Activated CD4-positive, alpha-beta T cell treated with anti-CD3 and anti-CD28 coated beads, Interleukin-2, Interleukin-4, amounts not matched to agents 100 ng/mL and 50 ng/mL, durations not matched to agents 16 hours and 8 hours (primary cell): ENCODE measurements at places on chromosomes 1 and 21.
A peak's percentile ranks its signal among the peaks of the same experiment; 100 is the strongest.

DNA sequence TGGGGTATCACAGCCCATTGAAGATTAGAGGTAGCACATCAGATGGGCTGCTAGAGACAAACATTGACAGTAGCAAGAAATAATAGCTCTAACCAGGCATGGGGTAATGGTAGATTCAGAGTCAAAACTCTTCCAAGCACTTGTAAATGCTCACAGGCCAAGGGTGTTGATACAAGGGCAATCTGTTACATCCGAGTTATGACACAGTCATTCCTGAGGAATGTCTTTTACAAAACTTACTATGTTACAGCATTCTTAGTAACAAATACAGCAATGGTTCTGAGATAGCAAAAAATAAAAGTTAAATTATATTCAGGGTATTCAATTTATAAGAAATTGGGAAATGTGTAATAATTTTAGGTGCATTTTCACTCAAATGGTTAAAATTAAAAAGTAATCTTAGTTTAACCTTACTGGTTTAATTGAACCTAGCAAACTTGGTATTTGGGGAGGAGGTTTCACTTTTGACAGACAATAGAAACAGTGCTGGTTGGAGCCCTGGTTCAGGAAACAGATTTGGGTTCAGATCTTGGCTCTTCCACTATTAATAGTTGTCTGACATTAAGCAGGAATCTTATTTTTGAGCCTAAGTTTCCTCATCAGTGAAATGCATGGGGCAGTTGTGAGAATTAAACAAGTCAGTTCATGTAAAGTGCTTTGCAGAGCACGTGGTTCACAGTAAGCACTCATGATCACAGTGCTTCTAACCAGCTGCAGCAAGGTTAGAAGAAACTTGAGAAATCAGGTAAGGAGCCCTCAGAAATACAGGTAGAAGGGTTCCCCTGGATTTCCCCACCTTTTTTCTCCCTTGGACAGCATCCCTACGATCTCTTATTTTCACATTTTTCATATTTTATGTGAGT, 4.4 kb downstream of the ST3GAL3 start:
- no peak for DNase-seq

DNA sequence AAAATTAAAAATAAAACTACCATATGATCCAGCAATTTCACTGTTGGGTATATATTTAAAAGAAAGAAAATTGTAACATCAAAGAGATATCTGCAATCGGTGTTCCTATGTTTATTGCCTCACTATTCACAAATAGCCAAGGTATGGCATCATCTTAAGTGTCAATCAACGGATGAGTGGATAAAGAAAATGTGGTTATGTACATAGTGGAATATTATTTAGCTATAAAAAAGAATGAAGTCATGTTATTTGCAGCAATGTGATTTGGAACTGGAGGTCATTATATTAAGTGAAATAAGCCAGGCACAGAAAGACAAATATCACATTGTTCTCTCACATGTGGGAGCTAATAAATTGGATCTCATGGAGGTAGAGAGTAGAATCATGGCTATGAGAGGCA, 76.3 kb downstream of the RD3 start:
- DNase-seq: no peak

- DNase-seq: no peak
Observed at GRCh38 chr1:242568666-242569065, 44.2 kb upstream of the PLD5 start.

DNA sequence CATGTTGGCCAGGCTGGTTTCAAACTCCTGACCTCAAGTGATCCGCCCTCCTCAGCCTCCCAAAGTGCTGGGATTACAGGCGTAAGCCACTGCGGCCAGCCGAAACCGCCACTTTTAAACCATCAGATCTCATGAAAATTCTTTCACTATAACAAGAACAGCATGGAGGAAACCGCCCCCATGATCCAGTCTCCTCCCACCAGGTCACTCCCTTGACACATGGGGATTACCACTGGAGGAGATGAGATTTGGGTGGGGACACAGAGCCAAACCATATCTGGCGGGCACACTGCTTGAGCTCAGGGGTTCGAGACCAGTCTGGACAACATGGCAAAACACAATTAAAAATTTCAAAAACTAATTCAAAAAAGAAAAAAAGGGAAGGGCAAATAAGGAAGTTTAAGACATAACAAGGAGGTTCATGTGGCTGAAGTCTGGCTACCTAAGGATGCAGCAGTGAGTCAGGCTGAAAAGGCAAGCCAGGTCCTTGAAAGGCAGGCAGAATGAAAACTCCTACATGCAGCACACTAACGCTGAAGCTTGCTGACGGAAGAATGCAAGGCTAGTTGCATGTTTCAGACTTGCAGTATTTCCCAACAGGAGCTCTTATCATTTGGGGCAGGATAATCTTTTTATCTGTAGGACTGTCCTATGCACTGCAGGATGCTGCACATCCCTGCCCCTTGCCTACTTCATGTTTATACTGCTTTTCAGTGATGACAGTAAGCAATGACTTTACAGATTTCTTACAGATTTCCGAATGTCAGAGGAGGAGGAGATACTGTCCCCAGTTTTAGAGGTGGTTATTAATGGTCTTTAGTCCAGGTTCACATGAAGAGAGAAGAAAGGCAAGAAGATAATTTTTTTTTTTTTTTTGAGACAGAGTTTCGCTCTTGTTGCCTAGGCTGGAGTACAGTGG, 49.3 kb downstream of the FBXO42 start:
- no peak for DNase-seq

GRCh38 chr1:149917571-149918144, at the start of gene SV2A:
SV2A (minus strand) TSS chr1:149917844; CDS start chr1:149913840, 4,004 bp downstream.
- DNase-seq: peak; percentile 10

DNA sequence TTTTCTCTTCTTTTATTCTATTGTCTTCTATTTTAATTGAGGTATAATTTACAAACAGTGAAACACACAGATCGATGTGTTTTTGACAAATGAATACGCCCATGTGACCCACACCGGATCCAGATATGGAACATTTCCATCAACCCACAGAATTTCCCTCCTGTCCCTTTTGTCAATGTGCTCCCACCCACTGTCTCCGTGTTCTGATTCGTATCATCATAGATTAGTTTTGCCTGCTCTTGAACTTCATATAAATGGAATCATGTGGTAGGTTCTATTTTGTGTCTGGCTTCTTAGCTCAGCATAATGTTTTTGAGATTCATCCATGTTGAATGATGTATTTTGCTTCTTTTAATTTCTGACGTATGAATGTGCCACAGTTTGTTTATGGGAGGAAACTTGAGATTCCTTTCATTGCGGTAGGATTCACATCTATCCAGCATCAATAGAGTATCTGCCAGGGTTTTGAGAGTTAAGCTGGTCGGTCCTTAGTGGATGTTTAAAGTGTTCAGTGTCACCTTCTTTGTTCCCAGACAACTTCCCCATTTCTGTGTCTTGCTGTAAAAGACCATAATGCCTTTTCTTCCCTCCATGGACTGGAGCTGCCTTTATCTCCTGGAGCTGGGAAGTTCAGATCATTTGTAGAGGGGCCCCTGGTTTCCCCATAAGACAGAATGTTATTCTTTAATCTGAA, 14.7 kb downstream of the NAV1 start:
- no peak for DNase-seq

DNA sequence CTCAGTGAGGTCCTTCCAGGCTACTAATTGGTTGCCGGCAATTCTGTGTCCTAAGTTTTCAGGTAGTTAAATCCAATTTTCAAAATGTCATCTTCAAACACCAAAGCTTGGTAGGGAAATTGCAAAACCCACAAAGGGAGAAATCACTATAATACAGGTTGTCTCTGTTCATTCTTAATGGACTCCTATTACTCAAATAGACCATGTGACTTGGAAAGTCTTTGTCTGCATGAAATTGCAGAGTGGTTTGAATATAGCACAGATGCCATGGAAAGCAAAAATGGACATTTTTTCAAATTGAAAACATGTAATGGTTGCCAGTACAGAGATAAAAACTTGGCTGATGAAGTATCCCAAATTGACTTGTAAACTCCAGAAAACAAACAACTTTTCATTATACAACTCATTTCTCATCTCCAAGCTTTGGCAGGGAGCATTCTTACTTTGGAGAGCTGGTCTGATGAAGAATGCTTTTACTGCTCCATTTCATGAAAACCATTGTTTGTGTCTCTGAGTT, 169.5 kb upstream of the PKN2 start:
- no peak for DNase-seq

DNA sequence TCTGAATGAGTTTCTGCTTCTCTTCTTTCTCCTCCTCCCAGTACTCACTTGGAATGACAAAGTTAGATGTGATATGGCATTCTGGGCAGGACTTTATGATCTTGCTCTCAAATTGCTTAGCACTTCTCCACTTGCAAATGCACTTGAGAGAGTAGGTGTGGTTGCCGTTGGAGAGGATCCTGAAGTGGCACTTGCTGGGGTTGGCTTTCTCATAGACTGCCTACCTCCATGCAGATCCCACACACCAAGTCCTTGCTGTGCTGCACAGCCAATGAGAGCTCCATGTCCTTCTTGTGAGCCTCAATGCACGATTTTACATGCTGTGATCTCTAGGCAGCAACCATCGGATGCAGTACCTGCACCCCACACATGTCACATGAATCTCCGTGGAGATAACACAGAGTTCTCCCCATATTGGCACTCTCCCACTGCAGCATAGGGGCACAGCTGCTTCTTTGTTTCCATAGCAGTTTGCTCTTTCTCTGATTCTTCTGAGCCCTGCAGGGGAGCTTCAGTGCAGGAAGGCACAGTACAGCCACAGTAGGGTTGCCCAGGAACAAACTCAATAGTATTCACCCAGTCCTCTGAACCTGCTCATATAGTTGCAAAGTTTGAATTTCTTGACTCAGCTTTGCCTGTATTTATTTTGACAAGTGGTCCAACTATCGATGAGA, 45.2 kb downstream of the ZNF691 start:
- no peak for DNase-seq

DNA sequence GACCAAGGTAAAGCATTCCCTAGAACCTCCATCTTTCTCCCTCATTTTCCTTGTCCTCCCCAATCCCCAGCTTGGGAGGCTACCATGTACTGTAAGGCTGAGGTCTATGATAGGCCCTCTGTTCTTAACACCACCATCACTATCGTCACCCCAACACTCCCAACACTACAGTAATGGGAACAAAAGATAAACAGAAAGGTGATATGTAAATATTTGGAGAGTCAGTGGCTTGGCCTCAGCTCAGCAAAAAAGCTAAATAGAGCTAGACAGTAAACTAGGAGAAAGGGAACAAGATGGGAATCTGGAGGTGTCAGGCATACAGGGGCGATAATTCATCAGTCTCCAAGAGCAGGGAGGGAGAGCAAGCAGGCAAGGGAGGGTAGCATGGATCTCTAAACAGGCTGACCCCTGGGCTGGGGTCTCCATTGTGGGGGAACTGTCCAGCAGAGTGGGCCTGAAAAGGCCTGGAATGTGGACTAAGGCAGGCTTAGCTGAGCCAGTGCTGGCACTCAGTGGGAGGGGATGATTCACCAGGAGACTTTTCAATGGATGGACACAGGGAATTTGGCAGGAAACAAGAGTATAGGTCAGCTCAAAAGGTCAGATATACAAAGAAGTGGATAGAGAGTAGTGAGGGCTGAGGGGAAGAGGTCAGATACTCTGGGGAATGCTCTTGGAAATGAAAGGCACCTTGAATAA, 6.7 kb downstream of the WNT2B start:
- no peak for DNase-seq

DNA sequence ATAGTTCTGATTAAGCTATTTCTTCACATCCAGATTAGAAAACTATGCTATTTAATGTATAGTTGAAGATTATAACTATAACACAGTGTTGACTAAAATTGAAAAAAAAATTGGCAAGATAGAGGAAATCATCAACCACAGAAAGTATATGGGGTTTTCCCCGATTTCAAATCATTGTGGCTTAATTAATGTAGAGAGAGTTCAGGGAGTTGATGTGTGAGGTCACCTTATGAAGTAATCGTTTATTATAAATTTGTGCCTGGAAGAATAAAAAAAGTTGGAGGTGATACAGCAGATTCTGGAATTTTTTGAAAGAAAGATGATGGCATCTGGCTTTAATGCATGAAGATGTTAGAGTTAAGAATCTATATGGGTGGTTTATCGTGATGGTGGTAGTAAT, 84.3 kb downstream of the PTGS2 start:
- DNase-seq: peak; percentile 10

GRCh38 chr1:17377325-17377953, 5.4 kb downstream of the PADI6 start:
- DNase-seq: no peak

DNA sequence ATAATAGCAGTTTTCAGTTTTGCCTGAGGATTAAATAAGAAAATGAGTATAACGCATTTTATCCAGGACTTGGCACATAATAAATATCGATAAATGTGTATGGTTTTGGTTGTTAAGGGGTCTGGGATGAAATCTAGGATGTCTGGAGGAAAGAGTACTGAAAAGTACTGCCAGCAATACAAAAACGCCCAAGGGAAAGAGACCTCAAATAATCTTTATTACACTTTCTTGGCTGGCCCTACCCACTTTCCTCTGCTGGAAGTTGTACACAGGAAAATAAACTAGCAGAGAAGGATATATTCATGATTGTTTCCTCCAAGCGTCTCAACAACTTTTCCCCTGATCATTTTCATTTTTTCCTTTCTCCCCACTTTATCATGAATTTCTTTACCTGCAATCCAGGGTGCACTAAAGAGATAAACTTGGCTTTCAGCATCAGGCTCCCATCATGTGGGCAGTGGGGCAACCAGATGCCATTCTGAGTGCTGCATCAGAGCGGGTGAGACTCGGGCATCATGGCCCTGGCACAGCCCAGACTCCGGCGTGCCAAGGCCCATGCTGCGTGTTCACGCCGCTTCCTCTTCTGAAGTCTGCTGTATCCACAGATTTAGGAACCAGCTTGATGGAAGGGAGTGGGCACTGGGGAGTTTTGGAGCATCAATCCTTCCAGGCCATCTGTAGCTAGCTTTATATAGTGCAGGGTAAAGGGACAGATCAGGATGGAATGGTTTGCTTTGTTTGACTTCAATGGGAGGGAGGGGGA, 35.8 kb upstream of the PLXNA2 start:
- no peak for DNase-seq

DNA sequence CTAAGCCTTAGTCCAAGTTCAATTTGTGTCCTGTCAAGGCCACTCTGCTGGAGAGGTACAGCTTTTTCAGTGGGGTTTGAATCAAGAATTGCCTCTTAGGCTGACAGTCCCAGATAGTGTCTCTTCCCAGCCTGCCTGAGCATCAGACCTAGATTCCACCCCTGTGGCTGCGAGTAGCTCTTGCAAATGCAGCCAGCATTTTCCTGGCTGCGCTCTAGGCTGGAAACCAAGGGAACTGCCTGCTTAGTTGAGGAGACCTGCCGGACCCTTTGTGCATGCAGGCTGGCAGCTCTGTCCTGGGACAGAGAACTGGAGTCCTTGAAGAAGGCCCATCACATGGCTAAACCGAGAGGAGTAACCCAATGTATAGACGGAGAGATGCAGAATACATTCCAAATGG, 293.7 kb downstream of the PCP4 start:
- DNase-seq: no peak

DNA sequence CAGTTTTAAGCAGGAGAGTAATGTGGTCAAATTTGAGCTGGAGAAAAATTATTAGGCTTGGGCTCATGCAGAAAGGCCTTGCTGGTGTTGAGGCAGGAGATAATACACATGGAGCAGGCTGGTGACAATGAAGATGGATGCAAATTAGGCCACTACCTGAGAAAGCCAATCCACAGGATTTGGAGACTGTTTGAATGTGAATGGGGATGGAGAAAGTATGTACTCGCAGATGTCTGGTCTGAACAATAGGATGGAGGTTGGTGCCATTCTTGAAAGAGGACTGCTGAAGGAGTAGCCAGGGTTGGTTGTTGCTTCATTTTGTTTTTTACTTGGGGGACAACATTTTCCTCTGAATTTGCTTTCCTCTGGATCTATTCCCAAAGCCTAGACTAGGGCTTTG, 8.0 kb upstream of the KIRREL1 start:
- DNase-seq: no peak
